ENCODE measurements at places on chromosomes 5 and 9. TPM values are rescaled to one million over a fixed set of nuclear protein-coding genes. Genes with fewer than 3 reads are reported as not detected.

The NTNG2 gene
- 1.4 TPM for total RNA-seq

The NIPAL4 gene
- not detected for total RNA-seq

DNA sequence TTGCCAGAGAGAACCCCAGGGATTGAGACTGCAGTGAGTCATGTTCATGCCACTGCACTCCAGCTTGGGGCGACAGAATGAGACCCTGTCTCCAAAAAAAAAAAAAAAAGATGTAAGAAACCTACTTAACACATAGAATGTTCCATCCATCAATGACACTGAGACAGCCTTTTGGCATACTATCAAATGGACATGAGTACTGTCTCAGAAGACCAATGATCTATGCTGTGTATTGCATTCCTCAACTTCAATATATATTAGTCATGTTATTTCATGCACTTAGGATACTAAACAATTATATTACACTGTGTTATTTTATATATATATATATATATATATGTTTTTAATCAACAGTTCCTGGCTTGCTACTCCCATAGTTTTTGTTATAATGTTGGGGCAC lies 57.1 kb upstream of the ANKH start:
- DNase-seq, result no peak

The ELL2 gene
- total RNA-seq, result 23.5 TPM

DNA sequence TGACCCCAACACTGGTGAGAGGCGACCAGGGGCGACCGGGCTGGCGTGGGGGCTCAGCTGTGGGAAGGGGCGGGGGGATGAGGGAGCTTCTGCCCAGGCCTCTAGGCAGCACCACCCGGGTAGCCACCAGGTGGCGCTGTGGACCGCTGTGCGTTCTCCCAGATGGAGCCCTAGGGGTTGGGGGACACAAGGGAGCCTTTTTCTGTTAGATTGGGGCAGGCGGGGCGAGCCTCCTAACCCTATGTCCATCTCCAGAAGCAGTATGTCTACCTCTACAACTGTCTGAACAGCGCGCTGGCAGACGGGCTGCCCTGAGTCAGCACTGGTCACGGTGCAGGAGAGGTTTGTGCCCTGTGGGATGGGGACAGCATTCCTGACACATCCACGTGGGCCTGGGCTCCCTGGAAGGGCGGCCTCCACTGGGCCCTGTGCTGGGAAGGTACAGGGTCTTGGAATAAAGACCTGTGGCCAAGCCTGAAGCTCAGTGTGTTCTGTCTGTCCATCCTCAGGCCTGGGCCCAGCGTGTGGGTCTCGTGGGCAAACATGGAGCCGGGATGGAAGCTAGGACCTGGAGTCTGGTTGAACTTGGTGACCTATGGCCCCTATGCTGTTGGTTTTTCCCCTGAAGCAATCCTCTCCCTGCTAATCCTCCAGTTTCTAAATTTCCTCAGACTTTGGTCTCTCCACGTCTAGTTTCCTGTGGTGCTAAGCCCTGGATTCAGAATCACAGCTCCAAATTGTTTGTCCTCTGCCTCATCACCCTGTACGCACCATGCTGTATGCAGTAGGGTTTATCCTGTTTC lies 23.1 kb upstream of the SPTLC1 start:
- DNase-seq, result peak; percentile 72

GRCh38 chr9:34783951-34784487 lies 74.1 kb upstream of the CCL21 start:
- DNase-seq, result no peak

- no peak for DNase-seq
Observed at GRCh38 chr5:122297587-122298298, 14.3 kb upstream of the SNCAIP start.

The MUSK gene
- total RNA-seq, result not detected

DNA sequence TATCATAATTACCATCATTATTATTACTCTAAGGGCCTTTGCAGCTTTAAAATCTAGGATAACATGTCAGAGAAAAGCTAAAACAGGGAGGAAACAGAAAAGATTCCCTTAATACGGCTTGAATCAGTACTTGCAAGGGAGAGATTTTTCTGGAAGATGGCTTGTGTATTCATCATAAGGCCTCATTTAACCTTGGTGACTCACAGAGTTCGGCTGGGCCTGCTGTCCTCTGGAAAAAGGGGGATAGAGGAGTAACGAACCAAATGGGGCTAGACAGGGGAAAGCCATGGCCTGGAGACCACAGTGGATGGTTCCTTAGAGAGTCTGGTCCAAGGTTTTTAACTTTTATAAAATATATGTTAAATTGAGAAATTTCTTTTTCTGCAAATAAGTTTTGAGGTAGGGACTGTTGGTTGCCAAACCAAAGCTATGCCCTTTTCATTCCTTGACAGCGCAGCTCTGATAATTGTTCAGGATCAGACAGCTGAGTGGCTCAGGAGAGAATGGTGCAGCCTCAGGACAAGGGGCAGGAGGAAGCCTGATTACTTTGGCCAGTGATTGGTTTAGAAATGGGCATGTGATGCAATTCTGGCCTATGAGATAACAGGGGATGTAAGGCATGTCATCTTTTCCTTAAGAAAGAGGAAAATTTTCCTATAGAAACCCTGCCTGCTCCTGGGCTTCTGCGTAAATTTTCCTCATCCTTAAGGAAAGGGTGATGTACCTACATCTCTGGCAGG lies 25.6 kb upstream of the GSN start:
- no peak for DNase-seq
